Hematopoietic multipotent progenitor cell treated with erythropoietin and hydrocortisone succinate and interleukin-3 and kit ligand, for 17 days (in vitro differentiated cells): ENCODE measurements at places on chromosomes 13 and 19.

DNA sequence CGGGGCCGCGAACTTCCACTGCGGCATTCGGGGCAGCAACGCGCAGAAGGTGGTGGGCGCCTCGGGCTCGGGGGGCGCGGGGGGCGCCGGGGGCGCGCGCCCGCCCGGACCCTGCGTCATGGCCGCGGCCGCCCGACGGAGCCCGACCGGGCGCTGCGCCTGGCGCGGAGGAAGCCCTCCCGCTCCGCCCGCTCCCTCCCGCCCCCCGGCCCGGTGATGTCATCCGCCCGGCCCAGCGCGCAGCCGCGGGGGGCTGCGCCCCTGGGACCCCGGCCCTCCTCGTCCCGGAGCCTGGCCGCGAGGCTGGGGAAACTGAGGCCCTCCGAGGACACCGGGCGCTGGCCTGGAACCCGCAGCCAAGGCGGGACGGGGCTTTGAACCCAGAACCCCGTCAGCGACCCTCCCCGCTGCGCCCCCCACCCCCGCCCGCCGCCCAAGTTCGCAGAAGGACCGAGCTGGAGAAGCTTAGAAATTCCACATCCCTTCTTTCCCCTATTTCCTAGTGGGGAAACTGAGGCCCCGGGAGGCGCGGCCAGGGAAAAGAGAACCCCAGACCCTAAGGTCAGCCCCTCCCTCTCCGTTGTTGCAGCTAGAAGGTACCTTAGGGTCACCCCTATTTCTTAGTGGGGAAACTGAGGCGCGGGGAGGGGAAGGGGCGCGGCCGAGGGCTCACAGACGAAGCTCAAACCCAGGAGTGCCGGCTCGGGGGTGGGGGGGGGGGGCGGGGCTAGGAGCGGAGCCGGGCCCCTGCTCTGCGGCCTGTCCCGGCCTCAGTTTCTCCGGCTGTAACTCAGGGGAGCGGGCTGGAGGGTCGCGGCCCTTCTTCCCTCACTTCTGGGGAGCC is at the start of gene SHC2:
Gene SHC2 (minus strand): TSS at position 157 of the 844 bp plus-strand sequence. CDS start 37 bp downstream, at position 120.
- no peak for DNase-seq

- no peak for DNase-seq
Observed at GRCh38 chr13:73521290-73521624, 462.5 kb downstream of the KLF5 start.

GRCh38 chr19:38544569-38545315 is 73.0 kb downstream of the MAP4K1 start:
- DNase-seq, result peak; percentile 34

GRCh38 chr13:62629618-62630017 is 1214.0 kb upstream of the PCDH20 start:
- DNase-seq, result no peak

GRCh38 chr13:37230346-37230745 is 124.9 kb upstream of the CSNK1A1L start:
- no peak for DNase-seq
